ENCODE measurements at places on chromosomes 6 and 20.

DNA sequence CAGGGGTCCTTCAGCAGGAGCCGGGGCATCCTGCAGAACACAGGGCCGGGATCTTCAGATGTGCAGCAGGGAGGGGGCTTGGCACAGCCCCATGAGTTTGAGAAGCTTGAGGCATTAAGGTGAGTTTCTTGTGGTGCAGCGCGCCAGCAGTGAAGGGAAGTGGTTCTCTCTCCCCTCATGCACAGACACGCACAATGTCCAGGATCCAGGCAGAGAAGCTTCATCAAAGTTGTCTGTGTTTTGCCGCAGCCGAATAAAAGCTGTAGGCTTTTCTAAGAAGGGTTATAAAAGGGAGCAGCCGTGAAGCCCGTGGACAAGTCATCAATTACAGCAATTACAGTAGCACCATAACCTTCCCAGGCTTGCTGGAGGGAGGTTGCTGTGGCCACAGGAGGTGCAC is 491.0 kb upstream of the CDH4 start:
- no peaks in the 10 kb centered on the region for H3K4me1 ChIP-seq
- DNase-seq = no peak
- H3K36me3 ChIP-seq = no peaks in the 10 kb centered on the region

GRCh38 chr20:1524004-1524403 is 32.8 kb upstream of the SIRPB2 start:
- H3K4me1 ChIP-seq = no peaks in the 10 kb centered on the region
- H3K27me3 ChIP-seq = peaks cover 3% of the 10 kb centered on the region
- H3K36me3 ChIP-seq = no peaks in the 10 kb centered on the region

- H3K27ac ChIP-seq = no peak overlapping the region
- H3K4me1 ChIP-seq = no peaks in the 10 kb centered on the region
- H3K36me3 ChIP-seq = no peaks in the 10 kb centered on the region
Measured at GRCh38 chr6:92460133-92460532, 959.2 kb downstream of the EPHA7 start.

- H3K4me1 ChIP-seq = peaks cover 3% of the 10 kb centered on the region
- no peak overlapping the region for H3K4me3 ChIP-seq
- H3K36me3 ChIP-seq = no peaks in the 10 kb centered on the region
- no peak overlapping the region for H3K27ac ChIP-seq
- no peaks in the 10 kb centered on the region for H3K27me3 ChIP-seq
- peak; percentile 19 for DNase-seq
Measured at GRCh38 chr6:53961679-53962370, 149.4 kb upstream of the MLIP start.

- DNase-seq = peak; percentile 84
- H3K27ac ChIP-seq = peak overlapping the region; percentile 92
- peaks cover 31% of the 10 kb centered on the region for H3K4me1 ChIP-seq
- H3K27me3 ChIP-seq = no peaks in the 10 kb centered on the region
Measured at GRCh38 chr6:149032599-149033405, 284.7 kb upstream of the TAB2 start.

- peaks cover 6% of the 10 kb centered on the region for H3K4me1 ChIP-seq
- DNase-seq = peak; percentile 37
- H3K27ac ChIP-seq = no peak overlapping the region
- no peak overlapping the region for H3K4me3 ChIP-seq
Measured at GRCh38 chr6:142279350-142280180, 22.2 kb upstream of the ADGRG6 start.

DNA sequence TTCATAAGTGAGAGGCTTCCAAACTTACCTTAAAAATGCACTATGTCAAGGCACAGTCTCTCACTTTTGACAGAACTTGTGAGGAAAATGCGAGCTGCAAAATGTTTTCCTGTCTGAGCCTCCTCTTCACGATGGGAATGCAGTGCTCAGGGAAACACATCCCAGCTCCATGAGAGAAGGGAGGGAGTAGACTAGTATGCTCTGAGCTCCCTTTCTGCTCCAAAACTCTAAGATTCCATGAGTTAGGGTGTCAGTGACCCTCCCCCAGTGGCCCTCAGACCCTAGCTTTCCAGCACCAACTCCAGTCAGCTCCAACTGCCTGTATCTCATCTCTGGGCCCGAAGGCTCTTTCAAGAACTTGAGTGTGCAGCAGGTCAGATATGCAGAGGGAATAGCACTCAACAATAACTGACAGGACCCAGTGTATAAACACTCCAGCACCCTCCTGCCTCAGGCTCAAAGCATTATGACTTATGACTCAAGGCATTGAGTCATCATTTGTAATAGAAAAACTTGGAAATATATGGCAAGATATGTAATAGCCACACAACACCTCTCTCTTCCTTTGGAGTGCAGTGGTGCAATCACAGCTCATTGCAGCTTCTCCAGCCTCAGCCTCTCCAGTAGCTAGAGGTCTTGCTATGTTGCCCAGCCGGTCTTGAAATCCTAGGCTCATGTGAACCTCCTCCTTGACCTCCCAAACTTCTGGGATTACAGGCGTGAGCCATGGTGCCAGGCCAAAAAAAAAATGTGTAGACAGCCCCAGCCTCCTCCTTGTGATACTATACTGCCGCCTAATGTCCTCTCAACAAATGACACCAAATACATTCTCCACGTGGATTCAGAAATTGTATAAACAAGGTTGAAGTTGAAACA is 16.7 kb upstream of the ENTPD6 start:
- H3K36me3 ChIP-seq = no peaks in the 10 kb centered on the region
- H3K4me1 ChIP-seq = peaks cover 5% of the 10 kb centered on the region
- H3K27ac ChIP-seq = no peak overlapping the region
- peak; percentile 91 for DNase-seq
- peaks cover 12% of the 10 kb centered on the region for H3K27me3 ChIP-seq

DNA sequence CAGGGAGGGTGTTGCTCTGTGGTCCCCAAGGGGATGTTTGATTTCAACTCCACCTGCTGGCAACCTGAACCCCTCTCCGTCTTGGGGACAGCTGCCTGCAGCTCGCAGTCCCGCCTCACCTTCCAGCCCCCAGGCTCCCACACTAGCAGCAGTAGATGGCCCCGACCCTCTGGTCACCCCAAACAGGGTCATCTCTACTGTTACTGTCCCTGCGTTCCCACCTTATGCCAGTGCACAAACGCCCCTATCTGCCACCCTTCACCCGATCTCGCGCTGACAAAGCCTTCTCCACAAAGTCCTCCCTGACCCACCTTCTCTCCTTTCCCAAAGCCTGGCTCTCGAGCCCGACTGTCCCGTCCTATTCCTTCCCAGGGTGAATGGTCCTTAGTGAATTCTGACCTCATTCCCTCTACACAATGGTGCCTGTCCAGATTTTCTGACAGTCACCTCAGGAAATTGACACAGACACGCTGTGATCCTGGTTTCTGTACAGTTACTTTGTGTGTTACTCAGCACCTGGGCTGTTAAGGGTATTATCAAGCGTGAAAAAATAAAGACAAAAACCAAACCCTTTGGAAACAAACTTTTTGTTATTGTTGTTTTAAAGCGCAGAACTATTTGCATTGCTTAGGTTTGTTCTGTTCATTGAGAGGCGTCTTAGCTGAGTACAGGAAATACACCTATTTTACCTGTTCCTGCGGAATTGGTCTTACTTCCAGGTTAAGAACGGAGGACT is 728 bp downstream of the FUT9 start:
- H3K36me3 ChIP-seq = no peaks in the 10 kb centered on the region
- H3K4me3 ChIP-seq = no peak overlapping the region
- H3K27ac ChIP-seq = no peak overlapping the region
- no peaks in the 10 kb centered on the region for H3K27me3 ChIP-seq
- no peak for DNase-seq
- no peaks in the 10 kb centered on the region for H3K4me1 ChIP-seq

GRCh38 chr6:6248651-6249050 is 71.8 kb downstream of the F13A1 start:
- no peaks in the 10 kb centered on the region for H3K27me3 ChIP-seq
- H3K36me3 ChIP-seq = no peaks in the 10 kb centered on the region
- DNase-seq = no peak
- H3K4me1 ChIP-seq = no peaks in the 10 kb centered on the region
- H3K4me3 ChIP-seq = no peak overlapping the region
- H3K27ac ChIP-seq = no peak overlapping the region

DNA sequence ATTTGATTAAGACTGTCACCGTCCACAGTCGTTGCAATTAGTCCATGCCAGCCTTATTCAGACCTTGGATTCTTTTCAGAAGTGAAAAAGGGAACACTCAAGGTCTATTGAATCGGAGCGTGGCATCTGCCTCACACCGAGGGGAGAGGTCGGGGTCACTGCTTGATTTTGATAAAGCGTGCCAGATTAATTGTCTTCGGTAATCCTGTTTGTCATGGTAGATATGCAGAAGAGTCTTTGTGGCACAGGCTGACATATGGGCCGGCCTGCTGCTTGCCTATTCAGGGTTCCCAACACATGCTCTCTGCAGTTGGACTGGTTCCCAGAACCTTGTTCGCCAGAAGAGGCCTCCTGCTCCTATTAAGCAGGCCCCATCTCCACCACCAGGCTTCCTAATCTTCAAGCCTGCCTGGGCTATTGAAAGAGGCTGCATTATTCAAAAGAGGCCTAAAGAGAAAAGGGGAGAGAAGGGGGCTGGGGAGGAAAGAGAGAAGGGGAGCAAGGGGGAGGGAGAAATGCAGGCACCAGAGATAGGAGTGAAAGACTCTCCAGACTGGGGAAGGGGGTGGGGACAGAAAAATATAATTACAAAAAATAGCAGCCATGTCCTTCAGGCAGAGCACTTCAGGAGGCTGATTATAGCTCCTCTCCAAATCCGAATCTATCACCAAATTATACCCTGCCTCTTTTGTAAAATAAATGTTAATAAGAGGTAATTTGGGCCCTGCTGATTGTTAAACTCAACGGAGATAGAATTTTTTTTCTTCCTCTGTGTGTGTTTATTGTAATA is 611.3 kb downstream of the HDGFL1 start:
- H3K27ac ChIP-seq = peak overlapping the region; percentile 41
- H3K27me3 ChIP-seq = no peaks in the 10 kb centered on the region
- no peaks in the 10 kb centered on the region for H3K36me3 ChIP-seq

DNA sequence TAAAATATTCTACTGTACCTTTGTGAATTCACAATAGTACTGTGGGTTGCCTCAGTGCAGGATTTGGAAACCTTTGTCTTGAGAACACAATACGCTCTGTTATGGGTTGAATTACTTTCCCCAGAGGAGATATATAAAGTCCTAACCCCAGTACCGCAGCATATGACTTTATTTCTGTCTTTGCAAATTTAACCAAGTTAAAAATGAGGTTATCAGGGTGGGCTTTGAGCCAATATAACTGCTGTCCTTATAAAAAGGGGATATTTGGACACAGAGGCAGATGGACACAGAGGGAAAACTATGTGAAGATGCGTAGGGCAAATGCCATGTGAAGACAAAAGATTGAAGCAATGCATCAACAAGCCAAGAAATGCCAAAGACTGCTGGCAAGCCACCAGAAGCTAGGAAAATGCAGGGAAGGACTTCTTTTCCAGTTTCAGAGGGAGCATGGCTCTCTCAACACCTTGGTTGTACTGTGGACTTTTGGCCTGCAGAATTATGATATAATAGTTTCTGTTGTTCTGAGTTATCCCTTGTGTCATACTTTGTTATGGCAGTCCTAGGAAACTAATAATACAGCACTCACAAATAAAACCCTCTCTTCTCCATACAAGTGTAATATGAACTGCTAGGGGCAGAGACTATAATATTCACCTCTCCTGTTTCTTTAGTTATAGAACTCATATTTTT is 292.6 kb upstream of the SPTLC3 start:
- H3K27me3 ChIP-seq = no peaks in the 10 kb centered on the region
- no peaks in the 10 kb centered on the region for H3K36me3 ChIP-seq
- H3K4me1 ChIP-seq = no peaks in the 10 kb centered on the region
- no peak overlapping the region for H3K27ac ChIP-seq
- no peak overlapping the region for H3K4me3 ChIP-seq
- DNase-seq = no peak

- H3K4me3 ChIP-seq = no peak overlapping the region
- no peaks in the 10 kb centered on the region for H3K27me3 ChIP-seq
- H3K4me1 ChIP-seq = 0 out of 2 replicates have a peak, but pooled peaks cover 1% of the 10 kb centered on the region
- no peaks in the 10 kb centered on the region for H3K36me3 ChIP-seq
- no peak overlapping the region for H3K27ac ChIP-seq
Measured at GRCh38 chr6:129623008-129623732, 86.8 kb downstream of the ARHGAP18 start.

DNA sequence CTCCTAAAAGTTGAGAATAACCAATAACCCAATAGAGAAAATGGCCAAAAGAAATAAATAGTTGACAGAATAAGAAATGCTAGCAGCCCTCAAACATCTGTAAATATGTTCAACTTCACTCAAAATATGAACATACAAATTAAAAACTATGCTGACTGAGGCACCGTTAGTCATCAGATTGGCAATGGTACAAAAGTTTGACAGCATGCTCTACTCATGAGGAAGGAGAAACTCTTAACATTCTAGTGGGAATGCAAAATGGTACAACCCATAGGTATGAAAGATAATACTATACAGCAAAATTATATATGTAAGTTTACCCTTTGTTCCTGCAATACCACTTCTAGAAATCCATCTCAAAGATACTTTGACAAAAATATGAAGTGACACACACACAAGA is 1.6 kb upstream of the ZSCAN12 start:
- peaks cover 6% of the 10 kb centered on the region for H3K4me1 ChIP-seq
- no peak overlapping the region for H3K4me3 ChIP-seq
- H3K36me3 ChIP-seq = peaks cover 13% of the 10 kb centered on the region
- no peak overlapping the region for H3K27ac ChIP-seq

GRCh38 chr6:57173056-57173885 is 1.1 kb downstream of the BAG2 start:
- no peaks in the 10 kb centered on the region for H3K27me3 ChIP-seq
- peak; percentile 24 for DNase-seq

DNA sequence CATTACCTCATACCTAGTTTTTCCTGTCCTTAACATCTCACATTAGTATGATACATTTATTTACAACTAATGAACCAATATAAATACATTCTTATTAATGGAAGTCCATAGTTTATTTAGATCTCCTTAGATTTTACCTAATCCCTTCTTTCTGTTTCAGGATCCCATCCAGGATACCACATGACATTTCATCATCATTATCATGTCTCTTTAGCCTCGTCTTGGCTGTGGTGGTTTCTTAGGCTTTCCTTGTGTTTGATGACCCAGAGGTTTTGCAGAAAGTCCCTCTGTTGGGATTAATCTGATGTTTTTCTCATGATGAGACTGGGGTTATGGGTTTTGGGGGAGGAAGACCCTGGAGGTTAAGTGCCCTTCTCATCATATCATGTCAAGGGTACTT is 89.3 kb upstream of the IYD start:
- H3K4me3 ChIP-seq = no peak overlapping the region
- no peaks in the 10 kb centered on the region for H3K4me1 ChIP-seq
- no peak for DNase-seq
- H3K27me3 ChIP-seq = peaks cover 3% of the 10 kb centered on the region
- H3K27ac ChIP-seq = no peak overlapping the region

- H3K27me3 ChIP-seq = no peaks in the 10 kb centered on the region
- H3K4me1 ChIP-seq = no peaks in the 10 kb centered on the region
- H3K4me3 ChIP-seq = no peak overlapping the region
- no peak overlapping the region for H3K27ac ChIP-seq
- DNase-seq = no peak
Measured at GRCh38 chr6:10991115-10991514, 53.0 kb downstream of the ELOVL2 start.
